Psoas muscle (tissue), 8 donors: ENCODE measurements at places on chromosomes 4 and X.

GRCh38 chr4:3682236-3683076, 83.7 kb upstream of the ADRA2C start:
- peak; percentile 18 for DNase-seq

DNA sequence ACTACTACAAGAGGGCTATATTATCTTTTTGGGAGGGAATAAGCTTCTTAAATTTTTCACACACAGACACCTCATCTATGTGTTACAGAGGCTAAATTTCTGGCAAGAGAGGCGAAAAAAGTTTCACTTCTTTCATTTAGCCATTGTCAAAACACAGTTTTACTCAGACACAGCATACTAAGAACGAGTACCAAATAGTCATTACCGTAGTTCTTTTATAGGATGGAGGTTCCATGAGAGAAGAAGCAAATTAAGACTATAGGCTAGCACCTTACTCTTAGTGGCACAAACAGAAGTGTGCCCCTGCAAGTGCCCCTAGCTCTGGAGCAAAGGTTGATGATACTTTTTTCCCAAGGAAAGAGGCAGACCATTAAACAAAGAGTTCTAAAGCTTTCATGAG, 26.2 kb downstream of the UGT2B7 start:
- DNase-seq, result no peak

DNA sequence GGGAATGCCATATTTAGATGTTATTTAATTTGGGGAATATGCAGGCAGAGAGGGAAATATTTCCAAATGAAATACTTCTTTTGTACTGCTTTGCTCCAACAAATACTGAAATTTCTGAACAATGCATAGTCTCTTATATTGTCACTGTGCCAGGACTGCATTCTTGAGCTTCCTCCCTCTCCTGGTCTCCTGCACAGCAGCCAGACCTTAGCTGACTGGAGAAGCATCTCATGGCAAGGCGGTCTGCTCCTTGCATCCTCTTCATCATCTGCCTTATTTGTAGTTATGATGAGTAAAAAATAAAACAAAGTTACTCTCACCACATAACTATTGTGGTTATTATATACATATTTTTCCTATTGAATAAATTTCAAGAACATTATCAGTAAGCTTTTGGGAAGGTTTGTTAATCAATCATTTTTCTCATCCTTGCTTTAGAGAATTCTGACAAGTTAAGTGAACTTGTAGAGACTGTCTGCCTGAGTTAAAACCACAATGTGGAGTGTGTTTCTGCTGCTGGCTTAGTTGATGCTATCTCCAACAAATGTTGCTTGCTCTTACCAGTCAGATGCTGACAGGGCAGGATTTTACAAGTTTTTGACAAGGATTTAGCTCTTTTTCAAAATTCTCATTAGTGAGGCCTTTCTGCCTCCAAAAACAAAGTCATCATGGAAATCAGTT, 153.6 kb downstream of the SOWAHB start:
- DNase-seq, result no peak

DNA sequence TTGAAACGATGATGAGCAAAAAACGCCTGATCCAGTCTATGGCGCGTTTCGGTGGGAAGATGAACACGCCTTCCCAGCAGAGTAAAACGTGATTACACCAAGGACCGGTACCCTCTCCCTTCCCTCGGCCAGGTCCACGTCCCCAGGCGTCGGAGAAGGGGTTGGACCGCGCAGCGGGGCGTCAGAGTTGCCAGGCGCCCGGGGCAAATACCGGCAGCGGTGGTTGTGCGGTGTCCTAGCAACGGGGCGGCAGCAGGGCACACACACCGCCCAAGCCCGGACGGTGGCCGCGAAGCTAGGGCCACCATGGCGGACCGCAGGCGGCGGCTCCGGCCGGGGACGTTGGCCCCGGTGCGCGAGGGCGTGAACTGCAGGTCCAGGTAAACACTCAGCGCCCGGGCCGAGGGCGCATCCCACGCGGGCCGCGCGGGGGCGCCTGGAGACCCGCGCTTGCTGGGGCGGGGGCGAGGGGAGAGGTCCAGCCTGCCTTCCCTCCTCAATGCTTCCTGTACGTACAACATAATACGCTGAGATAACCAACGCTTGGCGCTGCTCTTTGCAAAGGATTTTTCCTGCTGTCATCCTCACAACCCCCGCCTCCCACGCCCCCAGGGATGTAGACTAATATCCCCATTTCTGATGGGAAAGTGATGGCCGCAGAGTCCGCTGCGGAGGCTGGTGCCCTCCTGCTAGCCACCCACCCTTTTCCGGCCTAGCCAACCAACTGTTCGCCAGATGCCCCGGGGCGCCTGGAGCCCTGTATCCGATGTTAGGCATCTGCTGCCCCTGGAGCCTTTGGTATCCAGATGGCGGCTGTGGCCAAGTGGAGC, at the start of gene FAM47E:
Gene FAM47E (plus strand): TSS at position 281 of the 830 bp plus-strand sequence. CDS start 26 bp downstream, at position 307.
- DNase-seq, result peak; percentile 93

DNA sequence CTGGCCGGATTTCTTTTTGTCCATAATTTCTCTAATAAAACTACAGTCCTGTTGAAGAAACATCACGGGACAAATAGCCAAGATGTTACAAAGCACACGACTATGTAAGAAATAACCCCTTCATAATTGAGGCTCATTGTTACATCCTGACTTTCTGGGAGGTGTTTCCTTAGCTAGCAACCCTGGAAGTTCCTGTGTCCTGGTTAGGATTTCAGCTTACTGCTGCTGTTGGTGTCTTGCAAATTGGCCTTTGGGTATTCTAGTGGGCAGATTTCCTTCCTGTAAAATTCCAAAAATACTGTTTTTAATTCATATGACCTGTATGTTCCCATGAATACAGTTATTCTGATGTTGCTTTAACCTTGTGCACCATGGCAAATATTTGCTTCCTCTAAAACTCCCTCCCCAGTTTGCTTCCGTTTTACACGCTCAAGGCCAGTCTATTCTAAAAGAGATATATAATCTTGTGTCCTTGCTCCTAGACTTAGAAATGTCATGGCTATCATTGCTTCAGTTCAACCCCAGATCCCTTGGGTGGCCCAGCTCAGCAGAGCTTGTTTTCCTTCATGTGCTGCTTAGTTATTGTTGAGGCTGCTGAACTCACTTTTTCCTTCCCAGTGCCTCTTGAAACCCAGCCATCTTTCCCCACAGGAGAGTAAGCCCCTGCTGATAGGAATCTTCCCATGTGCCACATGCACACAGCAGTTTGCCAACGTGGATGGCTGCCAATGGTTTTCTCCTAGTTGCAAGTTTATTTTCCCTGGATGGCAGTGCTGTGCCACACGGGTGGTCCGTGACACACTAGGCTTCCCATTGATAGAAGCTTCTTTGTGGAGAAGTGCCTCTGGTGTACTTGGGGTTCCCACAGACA, 75.8 kb downstream of the TSPAN7 start:
- DNase-seq, result no peak

GRCh38 chr4:6333301-6334202, 63.9 kb downstream of the WFS1 start:
- DNase-seq, result no peak

- DNase-seq, result no peak
Measured at GRCh38 chr4:68613752-68614151, 37.6 kb upstream of the UGT2B17 start.
